Hematopoietic multipotent progenitor cell treated with erythropoietin and hydrocortisone succinate and interleukin-3 and kit ligand, for 4 days (in vitro differentiated cells): ENCODE measurements at places on chromosomes 4 and X.

- DNase-seq: peak; percentile 20
Observed at GRCh38 chr4:68953056-68953596, 1.5 kb upstream of the UGT2A3 start.

DNA sequence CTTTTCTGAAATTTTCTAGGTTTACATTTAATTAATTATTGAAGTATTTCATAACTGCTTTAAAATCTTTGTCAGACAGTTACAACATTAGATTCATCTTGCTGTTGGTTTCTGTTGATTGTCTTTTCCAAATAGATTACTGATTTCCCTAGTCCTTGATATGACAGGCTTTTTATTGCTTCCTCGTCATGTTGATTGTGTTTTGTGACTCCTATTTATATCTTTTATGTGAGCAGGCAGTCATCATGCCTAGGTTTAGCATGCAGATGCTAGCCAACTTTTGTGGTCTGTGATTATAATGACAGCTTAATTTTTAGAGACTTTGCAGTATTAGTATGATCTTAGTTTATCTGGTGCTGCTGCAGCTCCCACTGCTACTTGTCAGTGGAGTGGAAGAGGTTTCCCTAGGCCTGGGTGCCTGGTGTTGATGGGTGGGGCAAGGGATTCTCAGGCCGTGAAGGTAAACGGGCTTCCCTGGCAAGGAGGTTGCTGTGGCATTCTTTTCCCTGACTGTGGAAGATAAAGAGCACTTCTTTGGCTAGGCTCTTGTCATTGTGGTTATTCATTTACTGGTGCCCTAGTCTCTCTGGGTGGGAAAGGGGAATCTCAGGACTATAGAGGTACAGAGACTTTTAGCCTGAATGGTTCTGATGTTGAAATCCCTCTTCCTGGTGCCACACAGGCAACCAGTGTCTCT is 65.7 kb downstream of the SERPINA7 start:
- DNase-seq: no peak

- no peak for DNase-seq
Observed at GRCh38 chr4:159248384-159249178, 145.7 kb downstream of the RAPGEF2 start.

DNA sequence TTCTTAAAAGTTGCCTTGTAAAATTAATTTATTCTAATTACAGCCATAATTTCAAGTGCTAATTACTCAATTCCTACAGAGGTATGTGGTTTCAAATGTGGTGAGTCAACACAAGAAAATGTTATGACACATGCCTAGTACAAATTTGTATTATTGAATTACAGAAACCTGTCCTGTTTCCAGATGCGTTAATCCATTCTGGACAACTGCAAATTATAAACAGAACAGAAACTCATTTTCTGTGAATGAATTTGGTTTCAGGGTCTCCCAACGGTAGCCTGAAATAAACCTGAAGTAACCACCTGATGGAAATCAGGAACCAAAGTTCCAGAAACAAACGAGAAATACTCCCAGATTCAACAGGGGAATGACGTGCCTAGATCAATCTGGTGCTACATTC is 328.6 kb upstream of the F9 start:
- no peak for DNase-seq

GRCh38 chr4:23814996-23815660 is 74.7 kb downstream of the PPARGC1A start:
- no peak for DNase-seq

- DNase-seq: no peak
Observed at GRCh38 chrX:106040861-106041260, 2.3 kb upstream of the SERPINA7 start.
